ENCODE measurements at places on chromosomes 12 and 14.

- DNase-seq = no peak
Observed at GRCh38 chr12:49330032-49330619, 6.9 kb downstream of the C1QL4 start.

GRCh38 chr12:132395192-132395907, 66.0 kb upstream of the GALNT9 start:
- no peak for DNase-seq

GRCh38 chr12:99809909-99810308, 162.4 kb downstream of the GARIN6 start:
- no peak for DNase-seq

DNA sequence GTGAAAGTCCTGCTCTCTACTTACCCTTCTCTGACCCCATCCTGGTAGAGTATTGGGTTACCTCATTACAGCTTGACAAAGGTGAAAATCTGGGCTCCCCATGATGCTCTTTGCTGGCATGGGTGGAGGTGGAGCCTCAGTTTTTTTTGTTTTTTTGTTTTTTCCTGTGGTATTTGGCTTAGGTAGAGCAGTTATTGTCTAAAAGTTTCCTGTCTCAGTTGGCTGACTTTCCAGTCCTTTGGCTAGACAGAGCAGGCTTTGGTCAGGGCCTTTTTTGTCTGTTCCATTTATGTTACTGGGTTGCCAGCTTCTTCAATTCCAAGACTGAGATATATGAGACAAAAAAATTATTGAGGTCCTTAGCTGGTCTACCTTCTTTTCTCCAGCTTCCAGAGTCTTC, 163.4 kb downstream of the GALC start:
- DNase-seq = no peak

DNA sequence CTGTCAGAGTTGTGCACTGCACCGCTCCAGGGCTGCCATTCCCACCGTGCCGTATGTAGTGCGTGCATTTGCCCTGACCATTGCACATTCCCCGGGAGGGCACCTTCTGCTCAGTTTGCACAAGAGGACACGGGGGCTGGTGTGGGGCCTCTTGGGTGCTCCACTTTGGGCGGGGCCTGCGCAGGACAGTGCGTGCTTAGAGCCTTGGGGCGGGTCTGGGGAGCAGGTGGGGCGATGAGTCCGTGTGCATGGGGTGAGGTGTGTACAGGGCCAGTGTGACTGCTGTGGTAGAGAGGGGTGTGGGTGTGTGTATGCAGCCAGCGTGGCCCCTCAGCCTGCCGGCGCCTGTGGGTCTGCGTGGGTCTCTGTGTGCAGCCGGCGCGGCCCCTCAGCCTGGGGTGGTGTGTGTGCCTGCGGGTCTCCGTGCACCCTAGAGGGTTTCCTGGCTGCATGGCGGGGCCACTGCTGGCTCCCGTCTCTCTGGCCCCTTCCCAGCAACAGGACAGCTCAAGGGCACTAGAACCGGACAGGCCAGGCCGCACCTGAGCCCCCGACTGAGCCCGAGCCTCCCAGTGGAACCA, 31.9 kb downstream of the FBRSL1 start:
- DNase-seq = no peak

- no peak for DNase-seq
Observed at GRCh38 chr12:5085896-5086295, 42.2 kb downstream of the KCNA5 start.

GRCh38 chr12:92696216-92696615, 6.6 kb upstream of the PLEKHG7 start:
- DNase-seq = peak; percentile 37

DNA sequence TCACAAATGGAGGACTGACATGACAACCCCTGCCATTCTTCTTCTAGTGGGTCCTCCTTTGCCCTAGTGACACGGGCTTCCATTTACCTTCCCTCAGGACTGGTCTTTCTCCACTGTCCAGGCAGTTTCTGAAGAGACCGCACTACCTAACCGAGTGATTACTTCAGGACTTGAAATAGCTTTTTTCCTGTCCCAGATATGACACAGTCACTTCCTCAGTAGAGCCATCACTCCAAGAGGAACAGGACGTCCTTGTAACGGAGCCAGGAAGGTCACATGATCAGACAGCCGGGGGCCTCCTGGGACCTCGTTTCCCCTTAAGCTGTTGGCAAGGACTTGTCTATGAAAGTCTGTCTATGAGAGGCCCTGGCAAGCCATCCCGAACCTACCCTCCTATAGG, 62.3 kb downstream of the FOS start:
- DNase-seq = peak; percentile 65

DNA sequence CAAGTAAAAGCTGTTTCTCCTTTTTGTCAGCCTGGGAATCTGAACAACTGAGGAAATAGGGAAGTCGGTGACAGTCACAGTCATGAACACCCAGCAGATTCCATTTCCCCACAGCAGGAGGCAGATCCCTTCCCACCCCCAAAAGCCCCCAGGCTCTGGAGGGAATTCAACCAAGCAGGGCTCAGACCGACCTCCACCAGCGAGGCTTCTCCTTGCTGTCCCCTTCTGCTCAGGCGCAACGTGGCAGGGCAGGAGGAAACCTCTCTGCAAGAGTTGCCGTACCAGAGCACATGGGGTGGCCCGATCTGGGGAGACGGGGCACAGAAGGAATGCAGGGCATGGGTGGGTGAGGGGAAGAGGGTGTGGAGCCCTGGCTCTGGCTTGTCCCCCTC, 319 bp downstream of the GALNT6 start:
- DNase-seq = peak; percentile 46

GRCh38 chr12:95970905-95971304, 25.2 kb downstream of the HAL start:
- DNase-seq = no peak

- DNase-seq = no peak
Observed at GRCh38 chr14:67432050-67432564, 20.1 kb upstream of the PLEK2 start.

DNA sequence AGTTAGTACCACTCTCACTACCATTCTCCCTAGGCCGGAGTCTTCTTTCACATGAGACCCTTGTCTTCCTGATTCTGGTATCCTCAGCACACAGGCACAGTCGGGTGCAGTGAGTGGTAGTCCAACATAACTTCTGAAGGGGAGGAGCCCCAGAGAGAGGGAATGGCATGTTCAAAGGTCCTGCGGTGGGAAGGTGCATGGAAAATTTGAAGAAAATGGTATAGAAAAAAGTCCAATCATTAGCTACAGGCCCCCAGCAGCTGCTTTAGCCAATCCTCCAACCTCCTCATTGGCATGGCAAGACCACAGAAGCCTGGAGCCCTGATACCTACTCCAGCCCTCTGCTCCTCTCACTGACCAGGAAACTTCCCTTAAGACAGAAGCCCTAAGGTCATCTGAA, 96.6 kb downstream of the ZFP36L1 start:
- no peak for DNase-seq

All from AML-193 (cell line).